Effector memory CD4-positive, alpha-beta T cell (primary cell): ENCODE measurements at places on chromosomes 3 and 15.

DNA sequence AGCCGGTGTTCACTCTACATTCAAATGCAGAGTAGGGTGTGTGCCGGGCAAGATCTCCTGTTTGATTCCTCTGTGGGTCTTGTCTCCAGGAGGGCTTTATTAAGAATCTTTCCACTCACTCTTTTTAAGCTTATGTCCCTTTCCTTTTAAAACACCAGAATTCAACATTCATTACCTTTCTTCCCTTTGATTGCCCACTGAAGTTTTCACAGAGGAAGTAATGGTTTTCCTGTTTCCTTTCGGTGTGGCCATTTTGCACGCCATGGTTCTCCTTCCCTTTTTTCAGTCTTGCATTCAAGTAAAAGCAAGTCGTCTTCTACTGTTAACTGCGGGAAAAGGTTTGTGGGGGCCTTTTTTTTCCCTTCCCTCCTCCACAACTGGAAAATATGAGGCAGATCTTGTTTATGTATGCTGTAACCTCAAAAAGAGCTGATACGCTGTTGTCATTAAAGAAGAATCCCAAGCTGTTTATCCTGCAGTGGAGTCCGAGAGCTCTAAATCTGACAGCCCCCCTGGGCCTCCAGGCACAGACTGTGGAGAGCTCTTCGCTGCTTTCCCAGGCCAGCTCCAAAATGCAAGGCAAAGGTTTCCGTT lies 40.5 kb downstream of the FILIP1L start:
- DNase-seq = no peak

GRCh38 chr3:70999730-71000129 lies 583.8 kb downstream of the FOXP1 start:
- DNase-seq = no peak

GRCh38 chr15:58393241-58393662 lies 38.5 kb upstream of the LIPC start:
- DNase-seq = no peak

DNA sequence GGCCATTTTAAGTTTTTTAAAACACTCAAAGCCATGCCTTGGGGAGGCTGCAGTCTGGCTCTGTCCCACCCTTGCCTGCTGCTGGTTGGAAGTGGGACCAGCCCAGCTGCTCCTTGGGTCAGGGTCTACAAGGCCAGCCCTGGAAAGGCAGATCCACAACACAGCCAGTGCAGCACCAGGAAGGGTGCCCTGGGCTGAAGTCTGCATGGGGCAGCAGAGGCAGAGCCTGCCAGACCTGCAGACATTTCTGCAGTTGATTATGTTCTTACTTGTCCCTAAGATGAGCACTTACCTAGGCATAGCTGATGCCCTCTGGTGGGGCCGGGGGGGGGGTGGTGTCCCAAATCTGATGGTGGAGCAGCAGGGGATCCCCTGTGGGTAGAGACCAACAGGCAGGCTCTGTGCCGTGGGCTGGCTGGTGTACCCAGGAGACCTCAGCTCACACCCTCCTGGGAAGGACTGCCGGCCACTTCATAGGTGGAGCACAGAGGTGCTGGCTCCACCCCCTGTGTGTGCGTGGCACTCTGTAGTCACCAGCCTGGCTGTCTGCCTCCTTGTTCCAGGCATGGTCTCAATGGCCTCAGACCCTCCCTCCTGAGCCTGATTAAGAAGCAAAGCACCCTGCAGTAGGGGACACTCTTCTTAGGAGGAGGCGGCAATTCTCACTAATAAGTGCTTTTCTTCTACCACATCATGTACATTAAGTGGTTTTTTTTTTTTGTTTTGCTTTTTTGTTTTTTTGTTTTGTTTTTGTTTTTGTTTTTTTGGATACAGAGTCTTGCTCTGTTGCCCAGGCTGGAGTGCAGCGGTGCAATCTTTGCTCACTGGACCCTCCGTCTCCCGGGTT lies 97.4 kb upstream of the KLF13 start:
- DNase-seq = no peak

DNA sequence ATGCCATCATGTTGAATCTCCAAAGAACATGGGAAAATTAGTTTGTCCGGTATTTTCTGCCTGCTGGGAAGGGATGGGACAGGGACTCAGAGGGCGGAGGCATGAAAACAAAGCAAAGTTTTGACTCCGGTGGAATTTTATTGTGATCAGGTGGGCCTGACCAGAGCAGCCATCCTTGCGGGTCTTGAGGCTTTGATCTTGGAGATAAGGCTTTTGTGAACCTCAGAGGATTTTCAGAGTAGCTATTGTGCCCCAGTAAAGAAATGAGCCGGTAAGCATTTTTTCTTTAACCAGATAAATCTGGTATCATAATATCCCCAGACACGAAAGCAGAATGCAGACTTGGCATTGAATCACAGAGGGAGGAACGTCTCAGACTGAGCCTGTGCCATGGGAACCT lies 99.4 kb upstream of the TNIK start:
- DNase-seq = no peak

- no peak for DNase-seq
These were observed 24.4 kb upstream of the COPG1 start for GRCh38 chr3:129224984-129225393.

DNA sequence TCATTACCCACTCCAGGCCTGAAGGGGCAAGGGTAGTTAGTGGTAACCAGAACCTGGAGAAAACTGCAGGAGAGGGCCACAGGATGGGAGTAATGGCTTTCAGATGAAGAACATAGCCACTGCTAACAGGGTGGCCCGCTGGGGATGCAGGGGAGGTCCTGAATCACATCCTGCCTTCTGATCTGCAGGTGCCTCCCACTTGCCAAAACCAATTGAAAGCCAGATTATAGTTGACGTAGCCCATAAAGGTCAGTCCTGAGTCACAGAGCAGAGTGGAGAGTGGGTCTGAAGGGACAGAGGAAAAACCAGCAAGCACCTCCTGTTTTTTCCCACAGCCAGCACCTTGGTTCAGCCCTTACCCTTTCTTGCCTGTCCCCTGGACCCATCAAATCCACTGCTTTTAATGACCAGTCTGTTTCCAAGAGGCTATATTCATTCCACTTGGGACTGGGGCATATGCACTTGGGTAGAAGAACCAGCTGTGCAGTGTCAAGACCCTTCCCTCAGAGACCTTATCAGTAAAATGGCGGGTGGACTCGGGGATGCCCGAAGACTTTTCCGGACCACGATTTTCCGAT lies 646 bp upstream of the SLC35G2 start:
- no peak for DNase-seq

GRCh38 chr3:133881492-133881891 lies 14.2 kb downstream of the RAB6B start:
- no peak for DNase-seq

- no peak for DNase-seq
These were observed 162.6 kb downstream of the IL1RAP start for GRCh38 chr3:190676481-190676880.

- no peak for DNase-seq
These were observed 816.0 kb downstream of the SQOR start for GRCh38 chr15:46450810-46451182.

GRCh38 chr15:79065706-79066376 lies 24.7 kb downstream of the RASGRF1 start:
- no peak for DNase-seq

GRCh38 chr3:42014921-42015533 lies 53.1 kb upstream of the ULK4 start:
- no peak for DNase-seq

GRCh38 chr3:194255252-194256039 lies 95.7 kb downstream of the CPN2 start:
- DNase-seq = peak; percentile 3

GRCh38 chr3:54053211-54053610 lies 69.1 kb upstream of the CACNA2D3 start:
- no peak for DNase-seq

DNA sequence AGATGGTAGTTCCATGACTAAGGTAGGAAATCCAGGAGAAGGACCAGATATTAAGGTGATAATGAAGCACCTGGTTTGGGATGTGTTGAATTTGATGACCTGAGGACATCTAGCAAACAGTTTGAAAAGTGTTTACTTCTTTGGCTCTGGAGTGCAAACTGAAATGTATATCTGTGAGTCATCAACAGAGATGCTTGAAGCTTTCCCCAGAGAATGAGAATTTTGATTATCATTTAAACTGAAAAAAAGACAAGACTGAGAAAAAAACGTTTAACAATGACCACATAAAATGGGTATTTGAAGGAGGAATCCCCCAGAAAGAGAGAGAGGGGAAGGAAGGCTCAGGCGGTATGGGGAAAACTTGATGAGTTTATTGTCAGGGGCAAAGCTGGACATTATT lies 20.7 kb upstream of the GSK3B start:
- DNase-seq = no peak

DNA sequence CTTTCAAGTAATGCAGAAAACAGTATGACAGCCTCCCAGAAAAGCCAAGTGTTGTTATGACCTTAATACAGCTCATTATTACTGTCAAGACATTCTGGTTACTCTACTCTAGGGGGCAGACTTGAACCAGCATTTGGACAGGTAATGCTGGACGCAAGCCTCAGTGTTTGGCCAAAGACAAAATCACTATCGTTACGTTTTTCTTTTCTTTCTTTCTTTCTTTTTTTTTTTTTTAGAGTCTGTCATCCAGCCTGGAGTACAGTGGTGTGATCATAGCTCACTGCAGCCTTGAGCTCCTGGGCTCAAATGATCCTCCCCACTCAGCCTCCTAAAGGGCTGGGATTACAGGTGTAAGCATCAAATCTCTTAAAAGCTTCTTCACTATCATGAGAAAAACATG lies 29.4 kb upstream of the TMEM45A start:
- no peak for DNase-seq

- no peak for DNase-seq
These were observed 573.3 kb upstream of the TBL1XR1 start for GRCh38 chr3:177770383-177771230.

DNA sequence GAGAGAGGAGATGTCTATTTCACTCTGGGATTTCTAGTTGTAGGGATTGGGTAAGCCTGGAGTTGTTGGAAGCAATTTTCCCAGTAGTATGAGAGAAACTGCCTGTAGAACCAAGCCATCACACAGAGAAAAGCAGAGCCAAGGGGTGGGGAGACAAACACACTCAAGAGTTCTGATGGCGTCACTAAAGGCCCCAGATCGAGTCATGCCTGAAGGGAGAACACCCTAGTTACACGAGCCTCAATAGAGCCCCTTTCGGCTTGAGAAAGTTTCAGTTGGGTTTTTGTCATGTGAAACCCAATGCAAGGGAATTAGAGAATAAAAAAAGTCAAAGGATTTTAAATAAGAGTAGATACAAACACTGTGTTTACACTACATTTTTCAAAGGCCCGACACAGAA lies 66.1 kb upstream of the PFN2 start:
- no peak for DNase-seq

GRCh38 chr15:35723120-35723847 lies 177.3 kb upstream of the DPH6 start:
- DNase-seq = no peak

DNA sequence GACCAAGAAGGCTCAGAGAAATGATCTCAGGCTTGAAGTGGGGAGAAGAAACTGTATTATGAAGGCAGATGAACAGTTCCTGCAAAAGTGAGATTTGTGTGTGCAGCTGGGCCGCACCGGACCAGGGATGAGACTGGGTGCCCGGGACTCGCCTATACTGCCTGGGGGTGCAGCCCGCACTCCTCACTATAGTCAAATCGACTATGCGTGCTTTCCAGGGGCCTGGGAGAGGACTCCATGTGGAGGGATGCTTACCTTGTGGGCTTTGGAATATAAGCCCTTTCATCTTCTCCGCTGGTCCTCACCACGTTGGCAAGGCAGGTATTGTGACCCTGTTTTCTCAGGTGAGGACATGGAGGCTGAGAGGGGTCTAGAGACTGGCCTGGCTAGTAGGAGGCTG lies 32.9 kb upstream of the APOD start:
- DNase-seq = no peak

DNA sequence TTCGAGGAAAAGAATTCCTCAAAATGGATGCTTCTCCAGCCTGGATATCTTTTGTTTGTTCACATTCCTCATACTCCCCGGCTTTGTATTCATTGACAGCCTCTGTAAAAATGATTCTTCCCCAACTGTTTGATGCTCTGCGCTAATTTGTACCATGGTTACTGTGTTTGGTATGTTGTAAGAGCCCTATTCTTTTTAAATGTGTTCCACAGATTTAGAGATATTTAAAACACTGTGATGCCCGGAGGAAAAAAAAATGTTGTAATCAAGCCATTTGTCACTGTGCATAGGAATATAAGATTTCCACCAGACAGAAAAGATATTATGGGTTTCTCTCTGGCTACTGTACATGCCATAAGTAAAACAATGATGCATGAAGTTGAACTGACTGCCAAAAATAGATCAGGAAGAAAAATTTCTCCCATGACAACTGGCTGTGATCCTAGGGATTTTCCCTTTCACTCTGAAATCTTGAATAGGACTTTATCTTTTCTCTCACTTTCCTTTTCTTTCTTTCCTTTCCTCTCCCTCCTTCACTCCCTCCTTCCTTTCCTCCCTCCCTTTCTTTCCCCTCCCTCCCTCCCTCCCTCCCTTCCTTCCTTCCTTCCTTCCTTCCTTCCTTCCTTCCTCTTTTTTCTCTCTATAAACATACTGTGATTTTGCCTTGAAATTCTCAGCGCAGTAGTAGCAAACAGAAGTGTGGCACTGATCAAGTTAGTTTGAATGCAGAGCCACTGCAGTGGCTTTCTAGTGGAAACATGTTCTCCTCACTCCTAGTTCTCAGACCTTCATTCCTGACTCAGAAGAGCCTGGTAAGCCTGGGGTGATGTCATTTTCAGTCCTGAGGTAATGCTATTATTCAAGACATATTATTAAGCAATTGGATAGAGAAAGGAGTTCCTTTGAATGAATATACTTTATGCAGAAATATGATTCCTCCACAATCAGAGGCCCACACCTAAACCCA lies 254.9 kb upstream of the TBL1XR1 start:
- no peak for DNase-seq

DNA sequence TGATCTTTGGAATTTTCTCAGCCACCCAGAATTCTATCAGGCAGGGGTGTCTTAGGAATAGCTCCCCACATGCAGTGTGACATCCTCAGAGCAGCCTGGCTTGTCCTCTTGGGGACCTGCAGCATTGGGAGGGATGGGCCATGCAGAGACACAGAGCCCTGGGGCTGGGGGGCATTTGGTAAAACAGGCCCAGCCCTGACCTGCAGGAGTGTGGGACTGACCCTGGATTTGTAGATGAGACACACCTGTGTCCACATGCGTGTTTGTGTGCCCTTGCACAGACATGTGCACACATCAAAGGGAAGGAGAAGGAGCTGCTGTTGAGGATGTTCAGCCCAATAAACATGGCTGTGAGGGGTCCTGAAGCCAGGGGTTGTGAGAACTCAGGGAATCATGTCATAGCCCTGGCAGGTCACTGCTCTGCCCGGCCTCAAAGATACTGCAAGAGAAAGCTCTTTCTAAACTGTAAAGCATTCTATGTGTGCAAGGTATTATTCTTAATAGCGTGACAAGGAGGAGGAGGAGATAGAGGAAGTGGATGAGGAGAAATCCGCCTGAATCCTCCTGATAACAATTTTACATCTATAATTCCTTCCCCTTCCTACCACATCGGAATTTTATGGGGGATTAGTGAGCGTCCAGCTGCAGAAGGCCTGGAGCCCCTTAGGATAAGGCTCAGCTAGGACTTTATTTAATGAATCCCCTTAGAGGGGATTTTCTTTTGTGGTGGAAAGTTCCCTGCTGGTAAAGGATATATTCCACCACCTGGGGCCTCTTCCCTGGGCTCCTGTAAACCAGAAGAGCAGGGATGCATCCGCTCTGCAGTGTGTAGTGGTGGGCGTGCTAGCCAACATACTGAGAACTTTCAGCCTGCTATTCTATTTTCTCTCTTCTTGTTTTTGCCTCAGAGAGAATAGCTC lies 245.5 kb downstream of the EPHB1 start:
- DNase-seq = no peak

- DNase-seq = no peak
These were observed 27.5 kb downstream of the HERC1 start for GRCh38 chr15:63805993-63806980.

- no peak for DNase-seq
These were observed 36.3 kb upstream of the FBXL22 start for GRCh38 chr15:63560741-63561448.
